ENCODE measurements at places on chromosomes 3 and 15.

- DNase-seq = no peak
Observed at GRCh38 chr3:126922466-126922865, 60.4 kb upstream of the PLXNA1 start.

DNA sequence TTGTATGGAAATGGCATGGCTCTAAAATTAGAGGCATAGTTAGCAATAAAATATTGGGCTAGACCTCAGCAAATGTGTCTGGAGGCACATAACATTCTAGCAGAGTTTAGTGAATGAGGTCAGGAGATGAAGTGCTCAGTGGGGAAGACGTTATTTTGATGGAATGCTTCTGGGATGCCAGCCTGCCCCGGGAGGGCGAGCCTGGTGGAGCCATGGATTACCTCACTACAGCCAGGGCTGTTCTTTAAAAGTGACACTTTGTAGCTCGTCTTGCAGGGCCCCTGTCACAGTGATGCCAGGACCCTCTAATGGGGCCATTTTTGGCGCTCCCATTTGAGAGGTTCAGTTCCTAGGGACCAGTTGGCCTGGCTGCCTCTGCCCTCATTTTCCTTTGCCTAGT lies 48.5 kb downstream of the PXYLP1 start:
- no peak for DNase-seq

DNA sequence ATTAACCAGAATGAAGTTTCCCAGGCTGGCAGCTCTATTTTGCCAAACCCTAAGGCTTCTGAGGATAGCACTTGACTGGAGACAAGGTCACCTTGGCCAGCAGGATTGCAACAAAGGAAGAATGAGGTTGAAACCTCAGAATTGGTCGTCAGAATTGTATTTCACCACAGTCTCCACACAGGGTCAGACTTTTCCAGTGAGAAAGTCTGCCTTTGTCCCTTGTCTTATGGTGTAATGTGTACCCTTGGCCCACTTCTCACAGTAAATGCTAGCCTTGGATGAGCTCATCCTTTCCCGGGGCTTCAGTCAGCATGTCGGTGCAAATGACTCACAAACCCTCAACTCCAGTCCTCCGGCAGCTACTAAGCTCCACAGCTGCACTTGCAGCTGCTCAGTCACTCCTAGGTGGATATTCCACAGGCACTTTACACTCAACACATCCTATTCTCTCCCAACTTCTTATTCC lies 19.7 kb downstream of the SSR3 start:
- DNase-seq = peak; percentile 49

GRCh38 chr15:92714077-92714476 lies 58.5 kb upstream of the FAM174B start:
- no peak for DNase-seq

DNA sequence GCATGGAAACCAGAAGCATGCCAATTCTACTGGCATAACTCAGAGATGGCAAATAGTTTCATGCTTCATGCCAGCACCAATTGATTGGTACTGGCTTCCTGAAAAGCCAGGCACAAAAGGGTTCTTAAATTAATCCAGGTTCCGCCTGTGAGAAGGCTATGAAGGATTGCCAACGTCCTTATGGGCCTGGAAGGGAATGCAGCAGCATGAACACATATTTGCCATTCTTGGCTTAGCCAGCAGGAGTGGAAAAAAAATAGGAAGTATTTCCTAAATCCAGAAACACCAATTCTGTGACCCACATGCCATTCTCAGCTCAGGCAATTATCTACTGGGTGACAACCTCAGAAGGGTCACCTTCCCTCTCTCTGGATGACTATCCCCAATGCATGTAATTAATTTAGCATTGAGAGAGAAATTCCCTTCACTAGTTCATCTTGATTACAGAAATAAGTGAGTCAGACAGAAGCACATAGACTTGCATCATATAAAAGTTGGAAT lies 36.0 kb downstream of the ADAMTS9 start:
- no peak for DNase-seq

GRCh38 chr3:108437439-108437838 lies 73.0 kb downstream of the MYH15 start:
- no peak for DNase-seq

DNA sequence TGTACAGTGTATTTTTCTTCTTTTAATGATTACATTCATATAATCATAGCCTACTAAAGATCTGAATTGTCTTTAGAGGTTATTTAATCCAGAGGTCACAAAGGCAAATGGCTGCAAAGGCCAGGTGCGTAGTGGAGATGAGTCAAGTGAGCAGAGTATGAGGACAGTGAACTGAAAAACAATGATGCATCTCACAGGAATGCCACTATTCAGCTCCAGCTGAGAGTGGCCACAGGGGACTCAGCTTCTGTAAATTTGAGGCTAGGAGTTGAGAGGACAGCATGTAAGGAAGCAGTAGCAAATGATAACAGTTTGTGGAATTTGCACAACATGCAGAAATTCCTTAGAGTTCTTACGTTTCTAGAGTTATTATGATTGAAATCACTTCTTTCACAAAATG lies 50.4 kb downstream of the COL6A5 start:
- DNase-seq = no peak

DNA sequence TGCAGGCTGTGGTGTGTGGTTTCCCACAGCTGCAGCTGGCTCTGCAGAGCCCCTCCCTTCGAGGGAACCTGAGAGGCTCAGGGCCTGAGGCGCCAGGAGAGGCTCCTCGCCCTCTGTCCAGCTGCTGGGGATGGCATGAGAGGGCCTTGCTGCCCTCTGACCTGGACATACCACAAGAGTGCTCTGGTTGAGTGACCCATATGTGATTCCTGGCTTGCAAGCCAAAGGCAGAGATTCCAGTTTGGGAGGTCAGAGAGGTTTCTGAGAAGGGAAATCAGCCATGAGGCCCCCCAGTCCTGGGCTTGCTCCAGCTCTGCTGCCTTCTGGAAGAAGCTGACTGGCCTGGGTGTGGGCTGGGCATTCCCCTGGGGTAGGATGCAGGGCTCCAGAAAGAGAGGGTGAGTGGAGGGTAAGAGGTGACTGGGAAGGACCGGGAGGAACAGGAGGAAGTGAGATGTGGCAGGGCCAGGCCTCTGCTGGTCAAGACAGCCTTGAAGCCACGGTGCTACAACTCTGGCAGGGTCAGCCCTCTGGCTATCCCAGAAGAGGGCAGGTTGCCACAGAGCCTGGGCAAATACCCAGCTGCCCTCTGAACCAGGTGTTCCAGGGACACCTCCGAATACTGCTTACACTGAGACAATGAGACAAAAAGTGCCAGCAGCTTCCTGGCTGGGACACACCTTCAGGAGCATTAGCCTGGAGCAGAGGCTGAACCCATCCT lies 16.0 kb upstream of the SRP14 start:
- DNase-seq = peak; percentile 53

DNA sequence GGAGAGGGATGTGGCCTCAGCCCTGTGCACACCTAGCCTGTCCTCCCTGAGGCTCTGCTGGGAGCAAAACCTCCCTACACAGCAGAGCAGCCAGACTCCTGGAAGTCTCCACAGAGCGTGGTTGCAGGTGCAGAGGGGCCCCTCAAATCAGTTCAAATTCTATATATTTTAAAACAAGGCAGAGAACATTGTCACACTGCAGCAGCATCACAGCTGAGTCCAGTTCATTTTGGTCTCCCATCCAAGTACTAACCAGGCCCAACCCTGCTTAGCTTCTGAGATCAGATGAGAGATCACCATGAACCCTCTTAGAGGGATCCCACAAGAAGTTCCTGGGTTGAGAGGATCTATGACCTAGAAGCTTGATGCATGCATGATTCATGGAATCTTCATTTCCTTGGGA lies 331.0 kb upstream of the RGMA start:
- no peak for DNase-seq

GRCh38 chr3:184937611-184938010 lies 125.6 kb downstream of the VPS8 start:
- no peak for DNase-seq

- no peak for DNase-seq
Observed at GRCh38 chr15:62287066-62287857, 122.2 kb upstream of the C2CD4B start.

DNA sequence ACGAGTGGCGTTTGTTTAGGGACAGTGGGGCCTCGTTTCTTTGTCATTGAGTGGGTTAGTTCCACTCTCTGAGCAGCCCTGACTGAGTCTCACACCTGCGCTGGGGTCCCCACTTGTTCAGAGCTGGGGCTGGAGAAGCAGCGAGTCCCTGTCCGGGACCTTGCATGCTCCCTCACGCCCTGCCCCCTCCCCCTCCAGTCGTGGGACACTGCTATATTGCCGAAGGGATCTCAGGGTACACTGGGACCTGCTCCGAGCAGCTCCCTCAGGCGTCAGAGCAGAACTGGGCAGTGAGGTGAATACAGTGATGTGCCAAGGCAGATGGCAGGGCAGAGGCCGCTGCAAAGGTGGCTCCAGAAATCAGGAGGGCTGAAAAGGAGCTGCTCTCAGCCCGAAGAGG lies 59.9 kb upstream of the KLF13 start:
- DNase-seq = no peak

- no peak for DNase-seq
Observed at GRCh38 chr3:50415061-50415460, 55.7 kb upstream of the TMEM115 start.

DNA sequence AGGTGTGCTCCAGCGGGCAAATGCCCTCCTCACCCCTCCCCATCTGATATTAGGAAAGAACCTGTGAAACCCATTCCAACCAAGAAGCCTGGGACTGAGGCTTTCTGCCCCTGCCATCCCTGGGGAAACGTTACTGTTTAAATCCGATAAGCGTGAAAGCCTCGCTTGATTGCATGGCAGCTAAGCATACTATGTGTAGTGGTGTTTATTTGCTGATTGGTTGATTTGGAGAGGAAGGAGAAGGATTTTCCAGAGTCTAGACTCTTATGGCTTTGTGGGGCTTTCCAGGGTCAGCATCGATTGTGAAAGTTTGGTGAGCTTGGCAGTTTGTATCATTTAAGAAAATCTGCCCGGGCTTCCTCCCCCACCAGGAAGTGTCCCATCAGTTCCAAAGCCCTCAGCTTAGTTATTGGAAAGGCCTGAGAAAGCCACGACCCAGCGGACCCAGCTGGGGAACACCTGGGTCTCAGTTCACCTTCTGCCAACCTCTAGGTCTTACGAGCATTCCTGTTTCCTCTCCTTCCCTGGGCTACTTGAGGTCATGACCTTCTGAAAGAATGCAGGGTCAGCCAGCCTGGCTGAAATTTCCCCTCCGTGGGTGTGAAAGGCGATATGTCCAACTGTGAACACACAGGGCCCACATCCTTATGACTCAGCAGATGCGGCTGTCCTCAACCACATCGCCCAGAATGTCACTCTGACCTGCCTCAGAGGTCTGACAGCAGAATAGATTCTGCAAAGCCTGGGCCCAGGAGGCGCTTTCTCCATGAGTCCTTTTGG lies 62.8 kb upstream of the HERC1 start:
- DNase-seq = peak; percentile 60

GRCh38 chr3:138348754-138349739 lies 668 bp downstream of the MRAS start:
- no peak for DNase-seq

DNA sequence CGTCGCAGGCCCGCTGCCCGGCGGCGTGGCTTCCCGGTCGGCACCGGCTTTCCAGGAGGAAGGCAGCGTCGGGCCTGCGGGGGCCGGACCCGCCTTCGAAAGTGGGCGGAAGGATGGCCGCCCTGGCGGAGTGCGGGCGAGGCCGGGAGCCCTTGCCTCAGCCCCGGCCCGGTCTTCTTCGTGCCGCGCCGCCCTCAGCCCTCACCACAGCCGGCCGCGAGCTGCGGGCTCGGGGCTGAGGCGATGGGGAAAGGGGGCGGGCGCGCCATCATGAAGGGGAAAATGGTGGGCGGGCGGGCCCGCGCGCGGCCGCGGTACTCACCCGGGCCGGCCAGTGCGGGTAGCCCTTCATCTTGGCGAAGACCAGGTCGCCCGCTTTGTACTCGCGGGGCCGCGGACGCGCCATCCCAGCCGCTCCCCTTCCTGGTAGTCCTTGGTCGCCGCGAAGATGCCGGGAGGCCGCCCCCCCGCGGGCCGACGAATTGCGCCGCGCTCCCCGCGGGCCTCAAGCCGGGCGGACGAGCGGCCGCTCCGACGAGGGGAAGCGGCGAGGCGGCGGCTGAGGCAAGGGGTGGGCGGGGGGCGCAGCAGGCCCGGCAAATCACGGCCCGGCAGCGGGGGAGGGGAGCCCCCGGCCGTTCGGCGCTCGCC lies 489 bp downstream of the HDGFL3 start:
- peak; percentile 26 for DNase-seq

GRCh38 chr3:87246662-87247429 lies 19.7 kb downstream of the CHMP2B start:
- no peak for DNase-seq

DNA sequence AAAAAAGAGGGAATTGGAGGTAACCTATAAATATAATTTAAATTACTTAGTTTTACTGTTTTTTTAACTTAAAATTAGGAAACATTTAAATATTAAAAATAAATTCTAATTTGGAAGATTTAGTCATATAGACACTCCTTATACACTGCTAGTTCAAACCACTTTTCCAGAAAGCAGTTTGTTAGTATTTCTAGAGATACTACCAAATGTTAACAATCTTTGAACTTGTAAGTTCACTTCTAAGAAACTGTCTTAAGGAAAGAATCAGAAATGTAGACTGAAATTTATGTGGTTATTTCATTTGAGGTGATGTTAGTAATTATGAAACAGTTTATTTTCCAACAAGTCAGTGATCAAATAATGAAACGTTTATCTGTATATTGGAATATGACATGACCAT lies 22.7 kb downstream of the CTDSPL2 start:
- DNase-seq = no peak

- DNase-seq = no peak
Observed at GRCh38 chr3:192947421-192947820, 29.8 kb upstream of the MB21D2 start.

GRCh38 chr3:40763807-40764206 lies 239.0 kb downstream of the ZNF621 start:
- no peak for DNase-seq

- DNase-seq = no peak
Observed at GRCh38 chr15:69848551-69849231, 249.0 kb downstream of the TLE3 start.

DNA sequence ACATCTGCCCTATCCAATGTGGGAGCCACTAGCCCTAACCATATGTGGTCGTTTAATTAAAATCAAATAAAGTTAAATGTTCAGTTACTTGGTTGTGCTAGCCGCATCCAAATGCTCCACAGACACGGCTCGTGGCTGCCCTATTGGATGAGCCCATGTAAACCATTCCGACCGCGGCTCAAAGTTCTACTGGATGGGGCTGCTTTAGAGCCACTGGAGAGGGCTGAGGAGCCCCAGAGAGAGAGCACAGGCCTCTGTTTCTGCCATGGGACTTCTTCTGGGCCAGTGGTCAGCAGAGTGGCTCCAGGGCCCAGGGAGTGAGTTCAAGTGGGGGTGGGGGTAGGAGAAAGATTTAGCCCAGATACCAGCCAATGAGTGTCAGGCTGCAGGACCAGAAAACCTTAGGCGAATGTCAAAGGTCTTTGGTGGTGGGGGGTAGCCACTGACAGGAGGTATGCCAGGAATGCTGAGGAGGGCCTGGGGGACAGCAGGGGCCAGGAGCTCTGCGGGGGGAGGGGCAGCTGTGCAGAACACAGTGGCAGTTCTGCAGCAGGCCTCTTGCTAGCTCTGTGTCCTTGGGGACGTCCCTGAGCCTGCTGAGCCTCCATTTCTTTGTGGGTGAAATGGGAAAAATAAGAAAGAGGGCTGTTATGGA lies 30.1 kb downstream of the SPSB4 start:
- DNase-seq = no peak

Measured in stimulated activated naive CD8-positive, alpha-beta T cell treated with anti-CD3 and anti-CD28 coated beads, Interleukin-15, Interleukin-2, amounts not matched to agents 100 U/mL and 50 U/mL, for 24 hours (primary cell).